ENCODE measurements at places on chromosomes 1 and 21.

DNA sequence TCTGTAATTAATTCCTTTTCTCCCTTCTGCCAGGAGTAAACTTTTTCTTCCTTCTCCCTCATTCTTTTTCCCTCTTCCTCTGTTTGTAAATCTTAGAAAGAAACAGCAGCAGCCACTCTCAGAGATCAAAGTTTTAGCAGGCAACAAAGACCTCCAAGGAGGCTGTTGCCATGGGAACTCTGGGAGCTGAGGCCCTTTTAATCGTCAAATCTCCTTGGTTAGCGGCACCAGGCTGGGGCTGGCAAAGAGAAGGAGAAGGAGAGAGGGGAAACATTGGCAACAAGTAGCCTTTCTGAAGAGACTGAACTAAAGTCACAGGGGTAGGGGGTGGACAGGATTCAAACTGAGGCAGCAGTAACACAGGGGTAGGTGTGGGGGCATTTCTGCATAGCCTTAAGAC, 25.2 kb downstream of the ILDR2 start:
- DNase-seq = no peak

GRCh38 chr1:192539297-192540092, 36.1 kb upstream of the RGS1 start:
- peak; percentile 97 for DNase-seq

DNA sequence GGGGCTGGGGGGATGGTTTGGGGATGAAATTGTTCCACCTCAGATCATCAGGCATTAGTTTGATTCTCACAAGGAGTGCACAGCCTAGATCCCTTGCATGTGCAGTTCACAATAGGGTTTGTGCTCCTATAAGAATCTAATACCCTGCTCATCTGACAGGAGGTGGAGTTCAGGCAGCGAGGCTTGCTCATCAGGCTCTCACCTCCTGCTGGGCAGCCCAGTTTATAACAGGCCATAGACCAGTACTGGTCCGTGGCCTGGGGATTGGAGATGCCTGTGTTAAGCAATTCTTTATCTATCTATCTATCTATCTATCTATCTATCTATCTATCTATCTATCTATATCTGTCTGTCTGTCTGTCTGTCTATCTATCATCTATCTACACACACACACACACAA, 525.3 kb upstream of the DAB1 start:
- no peak for DNase-seq

DNA sequence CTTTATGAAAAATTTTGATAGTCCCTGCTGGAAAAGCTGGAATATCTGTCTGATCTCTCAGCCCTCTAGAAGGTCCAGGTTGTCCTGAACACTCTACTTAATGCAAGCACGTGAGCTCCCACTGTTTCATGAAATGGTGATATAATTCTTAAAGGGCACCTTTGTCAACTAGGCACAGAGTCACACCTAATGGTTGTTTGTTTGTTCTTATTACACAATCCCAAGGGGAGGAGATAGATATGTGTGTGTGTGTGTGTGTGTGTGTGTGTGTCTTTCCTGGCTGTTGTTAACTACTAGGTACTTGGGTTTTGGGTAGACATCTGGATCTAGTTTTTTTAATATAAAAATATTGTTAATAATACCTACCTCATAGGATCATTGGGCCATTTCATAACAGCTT, 63.9 kb downstream of the GRIK1 start:
- no peak for DNase-seq

DNA sequence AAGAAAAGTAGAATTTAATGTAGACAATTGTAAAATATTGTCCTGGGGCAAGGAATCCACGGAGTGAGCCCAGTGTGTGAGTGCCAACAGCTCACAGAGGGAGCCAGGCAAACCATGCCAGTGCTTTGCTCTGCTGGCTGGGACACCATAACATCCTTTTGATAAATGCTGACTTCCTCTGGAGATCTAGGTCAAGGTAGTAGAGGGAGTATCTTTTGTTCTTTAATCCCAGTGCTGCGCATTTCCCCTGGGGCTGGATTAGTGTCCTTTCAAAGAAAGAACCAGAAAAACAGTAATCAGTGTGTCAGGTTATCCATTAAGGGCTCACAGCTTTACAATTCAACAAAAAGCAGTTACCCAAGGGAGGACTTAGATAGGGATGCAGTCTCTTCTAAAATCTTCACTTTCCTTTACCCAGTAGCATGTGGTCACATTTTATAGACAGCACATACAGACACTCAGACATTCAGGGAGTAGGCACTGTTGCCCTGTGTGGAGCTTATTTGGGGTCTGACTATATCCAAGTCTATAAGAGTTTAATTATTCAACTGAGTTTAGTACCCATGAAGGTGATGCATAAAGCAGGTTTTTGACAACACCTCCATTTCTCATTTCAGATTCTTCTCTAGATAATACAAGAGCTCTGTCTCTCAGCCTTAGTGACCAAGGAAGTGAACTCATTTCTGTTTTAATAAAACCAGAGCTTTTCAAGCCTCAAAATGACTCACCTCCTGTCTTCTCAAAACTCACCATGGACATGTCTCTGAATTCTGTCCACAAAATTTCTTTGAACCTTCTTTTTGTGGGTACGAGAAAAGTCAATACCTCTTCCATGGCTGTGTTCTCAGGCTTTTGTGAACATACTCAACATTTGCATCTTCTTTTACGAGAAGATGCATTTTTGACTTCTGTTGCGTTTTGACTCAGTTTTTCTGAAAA, 215.3 kb downstream of the BRINP2 start:
- no peak for DNase-seq

GRCh38 chr21:31844206-31844605, 28.6 kb upstream of the HUNK start:
- DNase-seq = no peak

DNA sequence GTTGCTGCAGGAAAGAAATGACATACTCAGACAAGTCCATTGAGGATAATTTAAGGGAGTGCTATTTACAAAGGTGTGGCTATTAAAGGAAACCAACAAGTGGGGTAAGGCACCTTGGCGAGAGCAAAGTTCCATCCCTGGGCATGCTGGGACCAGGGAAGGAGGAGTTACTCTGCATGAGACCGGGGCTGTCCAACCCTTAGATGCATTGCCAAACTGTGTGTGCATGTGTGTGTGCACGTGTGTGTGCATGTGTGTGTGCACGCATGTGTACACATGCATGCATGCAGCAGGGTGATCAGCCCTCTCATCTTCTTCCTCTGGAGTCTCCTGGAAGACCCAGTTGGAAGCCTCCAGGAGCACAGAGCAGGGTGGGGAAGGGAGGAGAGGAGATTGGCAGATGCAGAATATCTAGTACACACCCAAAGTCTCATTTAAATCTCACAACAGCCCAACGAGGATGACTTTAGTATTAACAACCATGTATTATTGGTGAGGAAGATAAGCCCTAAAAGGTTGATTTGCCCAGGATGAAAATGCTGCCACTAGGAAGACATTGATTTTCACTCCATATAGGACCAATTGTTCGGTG, 72.2 kb upstream of the CD34 start:
- no peak for DNase-seq

DNA sequence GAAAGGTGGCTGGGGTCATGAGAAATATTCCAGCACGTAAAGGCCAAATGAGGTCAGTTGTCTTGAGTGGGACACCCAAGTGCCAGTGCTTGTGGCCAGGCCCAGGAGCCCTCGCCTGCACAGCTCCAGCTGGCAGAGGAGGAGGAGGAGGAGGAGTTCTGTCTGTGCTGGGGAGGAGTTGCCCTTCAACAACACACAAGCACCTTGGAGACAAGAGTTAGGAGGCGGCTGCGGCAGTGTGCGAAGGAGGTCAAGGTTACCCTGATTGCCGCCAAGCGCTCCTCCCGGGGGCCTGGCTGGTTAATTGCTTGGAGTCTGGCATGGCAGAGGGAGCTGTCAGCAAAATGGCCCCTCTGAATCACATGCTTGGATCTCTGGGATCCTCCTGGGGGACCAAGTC, 45.1 kb downstream of the GRIK3 start:
- DNase-seq = no peak

GRCh38 chr21:24096651-24097050, 1510.6 kb downstream of the MRPL39 start:
- no peak for DNase-seq

DNA sequence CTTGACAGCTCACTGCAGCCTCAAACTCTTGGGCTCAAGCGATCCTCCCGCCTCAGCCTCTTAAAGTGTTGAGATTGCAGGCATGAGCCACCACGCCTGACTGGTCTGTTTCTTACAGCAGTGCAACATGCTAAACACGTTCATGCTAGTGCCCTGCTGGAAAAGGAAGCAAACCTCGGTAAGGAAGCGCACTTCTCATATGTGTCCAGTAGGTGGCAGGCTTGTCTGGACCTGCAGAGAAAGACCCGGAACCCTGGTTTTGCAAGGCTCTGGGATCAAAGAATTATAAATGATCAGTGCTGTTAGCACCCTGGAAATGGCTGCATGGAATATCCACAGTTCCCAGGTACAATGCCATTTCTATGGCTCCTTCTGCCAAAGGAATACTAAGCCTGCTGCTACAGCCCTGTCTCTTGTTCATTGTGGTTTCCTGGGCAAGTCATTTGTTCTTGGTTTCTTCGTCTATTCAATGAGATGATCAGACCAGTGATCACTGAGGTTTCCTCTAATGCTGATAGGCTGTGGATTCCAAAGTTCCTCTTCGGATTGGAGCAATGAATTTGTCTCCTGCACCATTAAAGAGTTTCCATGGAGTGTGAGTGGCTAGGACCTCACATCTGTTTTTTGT, 15.9 kb downstream of the RNU5D-1 start:
- DNase-seq = peak; percentile 7

DNA sequence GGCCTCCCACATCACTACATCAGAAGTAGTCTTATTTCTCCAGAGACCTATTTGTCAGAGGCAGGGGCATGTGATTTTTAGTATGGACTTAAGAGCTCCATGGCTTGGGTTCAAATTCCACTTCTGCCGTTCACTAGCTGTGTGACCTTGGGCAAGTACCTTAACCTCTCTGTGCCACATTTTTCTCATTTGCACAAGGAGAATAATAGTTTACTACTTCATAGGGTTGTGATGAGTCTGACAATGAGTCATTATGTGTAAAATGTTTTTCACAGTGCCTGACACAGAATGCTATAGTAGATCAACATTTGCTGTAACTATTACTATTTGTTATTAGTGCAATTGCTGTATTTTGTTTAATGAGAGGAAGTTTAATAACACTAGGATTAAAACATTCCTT, 200.6 kb downstream of the PRDM2 start:
- no peak for DNase-seq

- no peak for DNase-seq
These were observed 18.0 kb upstream of the ETV3L start for GRCh38 chr1:157117527-157118057.

- no peak for DNase-seq
These were observed 201.6 kb upstream of the PTBP2 start for GRCh38 chr1:96519851-96520578.

DNA sequence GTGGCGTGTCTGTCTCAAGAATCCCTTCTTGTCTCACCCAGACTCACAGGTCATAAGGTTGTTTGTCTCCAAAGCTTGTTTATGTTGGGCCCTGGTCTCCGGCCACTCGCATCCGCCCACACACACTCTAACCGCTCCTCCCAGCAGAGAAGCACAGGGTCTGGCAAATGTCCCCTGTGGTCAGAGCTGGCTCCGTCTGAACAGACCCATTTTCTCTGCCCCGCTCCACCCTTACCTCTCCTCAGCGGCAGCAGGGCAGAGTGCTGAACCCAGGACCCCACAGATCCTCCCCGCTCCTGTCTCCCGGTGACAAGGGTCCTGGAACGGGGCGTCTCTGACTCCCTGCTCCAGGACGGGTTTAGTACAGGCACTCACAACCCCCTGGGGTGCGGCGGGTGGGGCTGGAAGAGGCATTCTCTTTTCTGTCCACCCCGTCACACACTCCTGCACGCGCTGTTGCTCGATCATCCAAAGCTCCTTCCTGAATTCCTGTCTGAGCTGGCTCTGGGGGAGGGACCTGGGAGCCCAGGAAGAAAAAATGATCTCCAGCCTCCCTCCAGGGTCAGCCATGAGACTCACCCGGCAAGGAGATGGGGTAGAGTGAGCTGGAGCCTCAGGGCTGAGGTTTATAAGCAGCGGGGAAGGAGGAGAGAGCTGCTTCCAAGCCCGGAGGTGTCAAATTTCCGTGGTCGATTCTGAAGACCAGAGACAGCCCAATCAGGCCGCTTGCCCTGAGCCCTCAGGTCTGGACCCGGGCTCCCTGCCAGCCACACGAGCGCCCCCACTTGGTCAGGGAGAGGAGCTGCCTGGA, at the start of gene S100A13:
Gene S100A13 (minus strand): TSS at position 602 of the 811 bp plus-strand sequence. CDS start 1,033 bp downstream, outside the sequence.
- peak; percentile 40 for DNase-seq

GRCh38 chr1:94559921-94560320, 18.4 kb upstream of the F3 start:
- DNase-seq = no peak

- DNase-seq = no peak
These were observed 30.1 kb upstream of the CHAF1B start for GRCh38 chr21:36354918-36355680.

DNA sequence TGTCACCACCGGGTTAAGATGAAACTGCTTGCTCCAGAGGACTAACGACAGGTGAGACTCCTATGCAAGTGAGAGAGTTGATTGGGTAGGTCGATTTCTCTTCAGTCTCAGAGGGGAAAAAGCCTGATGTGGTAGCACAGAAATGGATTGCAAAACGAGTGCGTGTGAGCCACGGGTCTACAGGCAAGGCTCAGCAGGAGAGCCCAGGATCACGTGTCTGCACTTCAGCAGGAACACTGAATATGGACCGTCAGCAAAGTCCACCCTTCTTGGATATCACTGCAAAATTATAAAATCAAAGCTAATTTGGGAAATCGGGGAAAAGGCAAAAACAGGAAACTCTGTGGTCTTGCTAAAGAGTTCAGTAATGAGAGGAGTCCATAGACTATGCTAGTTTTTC, 107.7 kb upstream of the ZNF648 start:
- DNase-seq = no peak

GRCh38 chr1:36133484-36133883, 8.5 kb upstream of the COL8A2 start:
- no peak for DNase-seq

DNA sequence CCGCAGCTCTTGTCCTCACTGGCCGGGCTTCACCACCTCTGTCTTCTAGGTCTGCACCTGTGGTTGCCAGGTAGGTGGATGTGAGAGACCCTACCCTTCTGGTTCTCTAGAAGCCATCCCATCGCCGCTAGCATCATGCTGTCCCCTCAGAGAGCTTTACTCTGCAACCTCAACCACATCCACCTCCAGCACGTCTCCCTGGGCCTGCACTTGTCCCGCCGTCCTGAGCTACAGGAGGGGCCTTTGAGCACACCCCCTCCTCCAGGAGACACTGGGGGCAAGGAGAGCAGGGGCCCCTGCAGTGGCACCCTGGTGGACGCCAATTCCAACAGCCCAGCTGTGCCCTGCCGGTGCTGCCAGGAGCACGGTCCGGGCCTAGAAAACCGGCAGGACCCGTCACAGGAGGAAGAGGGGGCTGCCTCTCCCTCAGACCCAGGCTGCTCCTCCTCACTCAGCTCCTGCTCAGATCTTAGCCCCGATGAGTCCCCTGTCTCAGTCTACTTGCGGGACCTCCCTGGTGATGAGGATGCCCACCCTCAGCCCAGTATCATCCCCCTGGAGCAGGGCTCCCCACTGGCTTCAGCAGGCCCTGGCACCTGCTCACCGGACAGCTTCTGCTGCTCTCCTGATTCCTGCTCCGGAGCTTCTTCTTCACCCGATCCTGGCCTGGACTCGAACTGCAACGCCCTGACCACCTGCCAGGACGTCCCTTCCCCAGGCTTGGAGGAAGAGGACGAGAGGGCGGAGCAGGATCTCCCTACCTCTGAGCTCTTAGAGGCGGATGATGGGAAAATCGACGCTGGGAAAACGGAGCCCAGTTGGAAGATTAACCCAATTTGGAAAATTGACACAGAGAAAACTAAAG, 1.2 kb downstream of the RUSC1 start:
- no peak for DNase-seq

- DNase-seq = no peak
These were observed 18.1 kb upstream of the ENAH start for GRCh38 chr1:225670806-225671733.
